Activated CD4-positive, alpha-beta memory T cell treated with anti-CD3 and anti-CD28 coated beads for 36 hours (primary cell): ENCODE measurements at places on chromosomes 2 and 18. TPM values are rescaled to one million over a fixed set of nuclear protein-coding genes. Genes with fewer than 3 reads are reported as not detected.

DNA sequence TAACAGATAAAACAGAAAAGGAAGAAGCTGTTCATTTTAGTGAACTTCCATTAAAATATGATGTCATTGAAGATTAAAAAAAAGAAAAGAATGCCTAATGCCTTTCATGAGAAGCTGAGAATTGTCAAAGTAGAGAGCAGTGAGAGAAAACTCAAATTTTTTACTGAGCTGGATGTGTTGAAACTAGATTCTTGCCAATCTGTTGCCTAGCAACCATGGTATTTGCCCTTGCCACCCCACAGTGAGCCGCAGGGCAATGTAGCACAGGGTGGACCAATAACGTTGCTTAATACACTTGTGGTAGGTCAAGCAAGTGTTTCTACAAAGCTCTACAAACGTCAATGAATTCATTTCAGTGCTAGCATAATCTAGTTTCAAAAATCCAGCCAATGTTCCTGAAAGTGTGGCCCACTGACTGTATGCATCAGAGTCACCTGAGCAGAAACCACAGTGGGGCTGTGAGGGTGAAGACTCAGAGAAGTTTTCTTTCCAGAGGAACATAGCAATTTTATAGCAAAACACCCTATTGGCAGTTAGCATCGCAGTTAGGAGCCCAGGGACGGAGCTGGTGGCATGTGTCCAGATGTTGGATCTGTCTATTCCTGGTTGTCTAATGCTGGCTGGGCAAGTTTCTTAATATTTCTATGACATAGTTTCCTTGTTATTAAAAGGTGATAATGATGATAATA, 132.2 kb downstream of the DOCK10 start:
- peak; percentile 47 for DNase-seq

Gene RBKS
- total RNA-seq: 9.7 TPM

Gene IL1R2
- 35.6 TPM for total RNA-seq

DNA sequence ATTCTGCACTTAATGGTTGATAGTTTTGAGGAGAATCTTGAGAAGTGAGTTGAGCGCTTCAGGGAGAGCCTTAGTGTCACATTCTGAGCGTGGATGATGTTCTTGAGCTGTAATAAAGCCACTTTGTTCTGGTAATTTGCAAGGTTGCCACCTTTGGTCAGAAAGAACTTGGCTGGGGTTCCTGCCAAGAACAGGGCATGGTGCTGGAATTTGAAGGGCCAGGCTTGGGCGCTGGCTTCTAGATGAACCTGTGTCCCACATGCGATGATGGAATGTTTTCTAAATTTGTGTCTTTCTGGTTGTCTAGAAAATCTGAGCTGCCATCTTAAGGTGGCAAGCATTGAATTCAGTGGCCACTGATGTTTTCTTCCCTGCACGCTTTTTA, 124.1 kb upstream of the EML6 start:
- DNase-seq: no peak

DNA sequence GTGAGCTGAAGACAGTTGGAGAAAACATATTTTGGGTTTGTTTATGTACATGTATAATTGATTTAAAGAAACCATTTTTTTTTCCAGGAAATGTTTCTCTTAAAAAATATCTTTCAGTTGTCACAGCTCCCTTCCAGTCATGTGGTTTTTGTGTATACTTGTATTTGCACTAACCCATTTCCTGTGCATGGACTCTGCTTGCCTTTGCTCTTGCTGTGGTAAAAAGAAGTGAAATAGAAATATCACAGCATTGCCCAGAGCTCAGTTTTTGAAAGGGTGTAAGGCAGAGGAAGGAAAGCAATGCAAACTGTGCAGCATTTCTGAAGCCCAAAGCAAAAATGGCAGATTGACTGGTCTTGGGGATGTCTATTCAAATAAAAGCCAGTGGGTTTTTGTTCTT, 10.4 kb upstream of the DOCK10 start:
- no peak for DNase-seq
